ENCODE measurements at places on chromosomes 11 and 22.

DNA sequence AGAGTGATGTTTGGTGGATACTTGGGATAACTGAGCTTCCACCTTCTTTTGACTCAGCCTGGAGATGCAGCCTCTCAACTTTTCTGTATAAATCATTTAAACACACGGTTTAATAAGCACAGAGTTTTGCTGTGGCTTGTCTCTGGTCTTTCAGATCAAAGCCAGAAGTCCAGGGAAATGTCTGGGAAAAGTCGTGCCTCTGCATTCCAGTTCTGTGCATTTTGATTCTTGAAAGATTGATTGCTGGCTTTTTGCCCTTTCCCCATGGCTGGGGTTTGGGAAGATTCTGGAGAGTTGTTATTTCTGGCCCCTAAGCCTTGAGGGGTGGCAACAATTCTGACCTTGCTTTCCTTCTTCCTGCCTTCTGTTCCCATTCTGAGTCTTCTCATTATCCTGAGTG is 154.1 kb downstream of the COMMD9 start:
- peak; percentile 20 for DNase-seq

- peak; percentile 98 for DNase-seq
Observed at GRCh38 chr11:86483940-86484794, 109.5 kb downstream of the CCDC81 start.

- DNase-seq: peak; percentile 62
Observed at GRCh38 chr22:17569971-17570511, 6.7 kb downstream of the SLC25A18 start.

DNA sequence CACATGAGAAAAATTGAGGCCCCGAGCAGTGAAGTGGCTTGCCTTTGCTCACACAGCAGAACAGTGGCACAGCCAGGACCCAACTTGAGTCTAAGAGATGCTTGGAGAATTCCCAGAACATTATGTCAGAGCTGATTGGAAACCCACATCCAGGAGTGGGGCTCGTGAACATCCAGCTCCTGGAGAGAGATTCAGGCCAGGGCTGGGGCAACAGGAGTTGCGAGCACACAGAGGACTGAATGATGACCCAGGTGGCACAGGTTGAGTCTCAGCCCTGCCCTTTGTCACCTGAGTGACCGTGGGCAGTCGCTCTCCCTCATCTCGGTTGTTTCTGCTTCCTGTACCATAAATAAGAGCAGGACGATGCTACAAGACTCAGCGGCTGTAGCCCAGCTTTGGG is 102.6 kb downstream of the MYO18B start:
- DNase-seq: no peak

GRCh38 chr11:66326261-66327111 is 9.6 kb upstream of the CD248 start:
- peak; percentile 92 for DNase-seq

DNA sequence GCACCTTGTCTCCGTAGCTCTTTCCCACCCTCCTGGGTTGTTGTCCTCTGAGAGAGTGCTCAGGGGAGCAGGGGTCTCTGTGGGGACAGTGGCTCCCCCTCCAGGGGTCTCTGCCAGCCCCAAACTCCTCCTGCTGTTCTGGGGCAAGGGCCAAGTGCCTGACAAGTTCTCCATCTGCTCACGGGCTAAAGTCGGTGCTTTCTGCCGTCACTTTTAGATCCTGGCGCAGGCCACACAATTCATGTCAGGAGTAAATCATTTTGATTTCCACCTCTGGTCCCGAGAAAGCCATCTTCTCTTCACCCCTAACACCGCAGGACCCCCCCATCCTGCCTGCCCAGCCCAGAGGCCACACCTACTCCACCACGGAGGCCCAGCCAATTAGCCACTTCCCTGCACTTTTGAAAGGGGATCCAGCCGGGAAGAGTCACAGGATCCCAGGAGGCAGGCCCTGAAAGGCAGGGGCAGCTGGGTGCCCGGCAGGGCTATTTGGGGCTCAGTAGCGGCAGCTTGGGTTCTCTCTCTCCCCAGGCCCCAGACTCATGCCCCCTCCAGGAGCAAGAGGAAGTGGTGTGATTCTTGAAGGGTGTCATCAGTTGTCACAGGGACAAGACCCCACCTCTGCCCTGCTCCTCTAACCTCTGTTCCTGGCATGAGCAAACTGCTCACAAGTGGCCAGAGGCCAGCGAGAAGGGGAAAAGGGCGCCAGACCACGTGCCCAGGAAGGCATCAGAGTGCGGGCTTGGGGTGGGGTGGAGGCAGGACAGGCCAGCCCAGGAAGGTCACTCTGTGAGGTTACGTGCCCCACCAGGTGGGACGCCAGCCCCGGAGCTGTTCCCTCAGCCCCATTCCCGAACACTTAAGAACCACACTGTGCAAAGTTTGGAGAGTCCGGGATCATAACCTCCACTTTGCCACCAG is 1.3 kb downstream of the MACROD1 start:
- DNase-seq: peak; percentile 33

- no peak for DNase-seq
Observed at GRCh38 chr11:76265771-76266241, 59.5 kb upstream of the WNT11 start.

GRCh38 chr11:122167100-122167499 is 51.1 kb upstream of the BLID start:
- peak; percentile 91 for DNase-seq

- no peak for DNase-seq
Observed at GRCh38 chr22:21602579-21602978, 27.2 kb downstream of the YDJC start.

Data from EH (cell line).